ENCODE measurements at places on chromosomes 7 and 10.

DNA sequence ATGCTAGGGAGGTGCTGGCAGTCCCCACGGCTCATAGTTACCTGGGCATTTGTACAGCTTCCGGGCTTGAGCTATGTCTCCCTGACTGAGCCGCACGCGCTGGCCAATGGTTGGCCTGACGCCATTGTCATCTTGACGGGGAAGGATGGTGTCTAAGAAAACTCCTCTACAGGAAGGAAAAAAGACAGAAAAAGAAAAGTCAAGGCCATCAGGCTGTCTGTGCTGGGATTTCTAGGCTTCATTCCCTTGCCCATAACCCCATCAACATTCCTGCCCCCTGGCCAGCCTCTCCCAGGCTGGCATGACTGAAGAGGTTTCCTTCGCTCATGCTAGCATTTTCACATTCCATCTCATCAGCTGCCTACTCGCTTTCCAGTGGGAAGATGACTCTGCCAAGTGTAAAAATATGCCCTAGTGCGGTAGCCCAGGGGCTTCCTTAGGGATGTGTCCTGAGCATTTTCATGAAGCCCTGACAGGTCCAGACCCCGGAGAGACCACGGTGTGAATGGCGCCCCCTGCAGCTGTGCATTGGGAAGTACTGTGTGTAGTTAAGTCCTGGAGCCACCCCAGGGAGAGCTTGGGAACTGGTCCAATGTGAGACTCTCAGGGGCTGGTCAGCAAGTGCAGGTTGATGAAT is 54.5 kb upstream of the OPALIN start:
- DNase-seq, result no peak

GRCh38 chr7:151255390-151255789 is 6.9 kb upstream of the SMARCD3 start:
- DNase-seq, result no peak

DNA sequence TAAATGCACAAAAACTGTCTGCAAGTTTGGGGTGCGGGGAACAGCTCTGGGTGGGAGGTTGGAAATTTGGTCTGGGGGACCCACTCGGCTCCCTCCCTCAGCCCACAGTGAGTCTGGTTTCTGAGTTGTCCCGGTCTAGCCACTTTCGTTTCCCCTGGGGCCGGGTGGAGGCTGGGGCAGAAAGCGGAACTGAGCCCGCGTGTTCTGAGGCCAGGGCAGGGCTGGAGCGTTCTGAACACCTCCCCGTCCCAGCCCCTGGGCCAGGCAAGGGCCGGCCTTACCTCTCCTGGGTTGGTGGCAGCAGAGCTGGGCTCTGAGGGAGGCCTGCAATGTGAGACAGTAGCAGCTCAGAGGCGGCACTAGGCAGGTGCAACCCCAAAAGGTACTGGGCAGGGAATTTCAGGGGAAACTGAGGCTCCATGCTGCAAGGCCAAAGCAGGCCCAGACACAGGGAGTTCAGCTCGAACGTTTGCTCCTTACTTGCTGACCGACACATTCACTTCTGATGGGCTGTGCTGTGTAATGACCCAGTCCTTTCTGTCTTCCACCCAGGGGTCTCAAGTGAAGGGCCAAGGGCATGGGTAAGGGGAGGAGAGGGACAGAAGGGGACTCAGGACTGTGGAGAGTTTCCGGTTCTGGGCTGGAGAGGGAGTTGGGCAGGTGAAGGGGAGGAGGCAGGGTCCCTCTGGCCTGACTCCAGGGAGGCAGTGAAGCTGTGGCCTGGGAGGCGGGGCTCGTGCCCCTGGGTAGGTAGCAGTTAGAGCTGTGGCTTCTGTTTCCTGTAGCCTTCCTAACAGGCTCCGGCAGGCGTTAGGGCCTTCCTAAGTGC is 3.0 kb downstream of the IRF5 start:
- DNase-seq, result no peak

GRCh38 chr10:79904671-79905321 is 44.1 kb downstream of the SFTPD start:
- DNase-seq, result peak; percentile 30

- DNase-seq, result no peak
These were observed 86.3 kb downstream of the PALS2 start for GRCh38 chr7:24659505-24659904.

DNA sequence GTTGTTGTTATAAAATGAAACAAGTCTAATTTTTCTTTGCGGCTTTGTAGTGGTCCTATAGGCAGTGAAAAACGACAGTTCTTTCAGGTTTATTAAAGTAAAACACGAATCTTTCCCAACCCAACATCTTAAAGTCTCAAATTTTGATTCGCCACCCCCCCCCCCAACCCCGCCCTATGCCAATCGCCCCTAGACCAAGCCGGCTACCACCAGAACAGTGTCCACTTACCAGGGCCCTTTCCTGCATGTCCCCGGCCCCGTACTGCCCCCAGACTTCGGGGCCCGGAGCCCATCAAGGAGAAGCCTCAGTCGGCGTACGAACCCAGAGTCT is 335 bp upstream of the CHCHD1 start:
- no peak for DNase-seq

DNA sequence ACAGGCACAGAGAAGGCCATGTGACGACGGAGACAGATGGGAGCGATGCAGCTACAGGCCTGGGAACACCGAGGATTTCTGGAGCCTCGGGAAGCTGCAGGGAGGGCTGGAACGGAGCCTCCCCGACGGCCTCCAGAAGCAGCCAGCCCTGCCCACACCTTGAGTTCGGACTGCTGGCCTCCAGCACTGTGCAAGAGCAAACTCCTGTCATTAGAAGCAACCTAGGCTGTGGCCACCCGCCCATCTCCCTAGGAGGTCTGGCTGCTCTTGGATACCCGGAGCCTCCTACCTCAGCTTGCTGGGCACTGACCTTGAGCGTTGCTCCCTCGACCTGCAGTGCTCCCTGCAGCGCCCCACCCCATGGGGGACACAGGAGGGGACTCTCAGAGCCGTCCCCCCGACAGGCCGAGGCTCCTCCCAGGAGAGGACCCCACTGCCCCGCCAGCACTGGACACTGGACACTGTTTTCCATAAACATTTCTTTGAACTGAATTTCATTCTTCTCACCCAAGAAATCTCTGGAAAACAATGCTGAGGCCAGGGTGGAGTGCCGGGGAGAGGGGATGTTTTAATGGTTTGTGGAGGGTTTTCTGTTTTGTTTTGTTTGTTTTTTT is 22.5 kb upstream of the TNRC18 start:
- DNase-seq, result no peak

GRCh38 chr7:33393770-33394169 is 264.4 kb downstream of the BBS9 start:
- DNase-seq, result no peak

DNA sequence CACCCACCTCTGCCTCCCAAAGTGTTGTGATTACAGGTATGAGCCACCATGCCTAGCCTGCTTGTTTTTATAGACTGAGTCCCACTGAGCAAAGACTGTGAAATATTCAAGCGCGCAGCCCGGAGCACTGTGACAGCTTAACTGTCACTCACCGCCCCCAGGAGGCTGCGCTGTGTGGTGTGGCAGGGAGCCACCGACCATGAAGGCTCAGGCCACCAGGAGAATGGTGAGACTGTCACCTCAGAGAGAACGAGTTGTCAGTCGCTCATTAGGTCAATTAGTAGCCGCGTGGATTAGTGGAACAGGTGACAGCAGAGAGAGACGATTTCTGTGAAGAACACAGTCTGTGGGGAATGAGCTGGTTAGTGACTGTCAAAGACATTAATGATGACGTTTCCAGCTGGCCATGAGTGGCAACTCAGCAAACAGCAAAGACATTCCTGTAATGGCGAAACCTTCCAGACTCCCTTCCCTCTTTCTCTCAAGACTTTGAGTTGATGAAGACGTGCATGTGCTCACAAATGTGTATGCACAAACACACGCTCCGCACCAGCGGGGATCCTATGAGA is 64.5 kb downstream of the CYCS start:
- DNase-seq, result no peak

- DNase-seq, result no peak
These were observed 37.6 kb downstream of the FAM53B start for GRCh38 chr10:124706462-124707143.

GRCh38 chr10:97553575-97554031 is 19.0 kb upstream of the ANKRD2 start:
- peak; percentile 42 for DNase-seq

GRCh38 chr7:129375141-129375938 is 58.9 kb upstream of the STRIP2 start:
- DNase-seq, result no peak

DNA sequence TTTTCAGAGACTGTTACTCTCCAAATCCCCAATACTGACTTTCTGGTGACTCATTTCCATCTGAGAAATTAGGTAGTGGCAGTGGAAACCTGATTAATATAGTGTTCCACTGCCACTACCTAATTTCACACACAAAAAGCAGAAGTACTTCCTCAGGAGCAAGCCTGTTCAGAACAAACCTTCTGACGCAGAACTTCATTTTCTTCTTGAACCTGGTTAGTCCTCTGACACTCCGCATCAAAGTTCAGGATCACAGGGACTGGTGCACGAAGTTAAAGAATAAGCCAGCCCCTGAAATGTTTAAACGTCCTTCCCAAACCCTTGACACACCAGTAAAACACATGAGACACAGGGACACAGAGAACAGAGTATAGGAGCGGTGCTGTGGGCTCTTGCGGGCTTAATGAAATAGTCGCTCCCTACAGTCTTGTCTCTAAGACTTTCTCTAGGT is 4.4 kb downstream of the WDR91 start:
- no peak for DNase-seq

DNA sequence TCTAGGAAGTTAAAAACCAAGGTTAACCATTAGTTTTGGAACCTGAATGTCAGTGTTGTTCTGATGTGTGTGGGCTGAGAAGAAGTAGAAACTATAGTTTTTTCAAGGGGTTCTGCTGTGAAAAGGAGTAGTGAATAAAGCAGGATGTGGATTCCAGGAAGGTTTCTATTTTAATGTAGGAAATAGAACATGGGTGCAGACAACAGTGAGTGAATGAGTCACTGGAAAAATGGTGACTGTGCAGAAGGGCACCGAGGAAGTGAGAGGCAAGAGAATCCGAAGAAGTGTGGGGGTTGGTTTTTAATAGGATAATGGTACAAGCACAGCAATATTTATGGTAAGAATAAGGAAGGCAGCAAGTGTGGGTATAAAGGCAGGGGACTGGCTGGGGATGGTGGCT is 120.4 kb downstream of the ARHGAP21 start:
- no peak for DNase-seq

- no peak for DNase-seq
These were observed 99.9 kb upstream of the IKZF1 start for GRCh38 chr7:50204581-50204980.

DNA sequence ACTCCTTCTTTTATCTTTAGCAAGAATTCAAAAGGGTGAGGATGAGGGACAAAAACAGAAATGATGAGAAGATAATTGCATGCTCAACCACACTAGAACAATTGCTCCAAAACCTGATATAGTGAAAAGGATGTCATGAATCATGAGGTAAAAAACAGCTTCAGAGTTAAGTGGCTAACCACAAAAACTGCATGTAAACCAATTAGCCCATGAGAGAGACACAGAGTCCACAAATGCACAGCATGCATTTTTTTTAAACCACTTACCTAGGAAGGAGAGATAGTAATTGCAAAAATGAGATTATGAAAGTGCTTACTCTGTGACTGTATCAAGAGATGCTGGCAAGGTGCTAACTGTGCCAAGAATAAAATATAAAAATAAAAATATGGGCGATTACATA is 132.9 kb downstream of the MBL2 start:
- DNase-seq, result no peak

GRCh38 chr10:69279110-69279509 is 814 bp downstream of the HK1 start:
- DNase-seq, result no peak

GRCh38 chr7:24884401-24884800 is 95.6 kb downstream of the OSBPL3 start:
- no peak for DNase-seq

- DNase-seq, result no peak
These were observed 57.3 kb upstream of the ZEB1 start for GRCh38 chr10:31261511-31262311.

- DNase-seq, result no peak
These were observed 55.9 kb upstream of the EMX2 start for GRCh38 chr10:117486606-117487005.

- no peak for DNase-seq
These were observed 16.0 kb downstream of the GIMAP5 start for GRCh38 chr7:150753239-150753638.

DNA sequence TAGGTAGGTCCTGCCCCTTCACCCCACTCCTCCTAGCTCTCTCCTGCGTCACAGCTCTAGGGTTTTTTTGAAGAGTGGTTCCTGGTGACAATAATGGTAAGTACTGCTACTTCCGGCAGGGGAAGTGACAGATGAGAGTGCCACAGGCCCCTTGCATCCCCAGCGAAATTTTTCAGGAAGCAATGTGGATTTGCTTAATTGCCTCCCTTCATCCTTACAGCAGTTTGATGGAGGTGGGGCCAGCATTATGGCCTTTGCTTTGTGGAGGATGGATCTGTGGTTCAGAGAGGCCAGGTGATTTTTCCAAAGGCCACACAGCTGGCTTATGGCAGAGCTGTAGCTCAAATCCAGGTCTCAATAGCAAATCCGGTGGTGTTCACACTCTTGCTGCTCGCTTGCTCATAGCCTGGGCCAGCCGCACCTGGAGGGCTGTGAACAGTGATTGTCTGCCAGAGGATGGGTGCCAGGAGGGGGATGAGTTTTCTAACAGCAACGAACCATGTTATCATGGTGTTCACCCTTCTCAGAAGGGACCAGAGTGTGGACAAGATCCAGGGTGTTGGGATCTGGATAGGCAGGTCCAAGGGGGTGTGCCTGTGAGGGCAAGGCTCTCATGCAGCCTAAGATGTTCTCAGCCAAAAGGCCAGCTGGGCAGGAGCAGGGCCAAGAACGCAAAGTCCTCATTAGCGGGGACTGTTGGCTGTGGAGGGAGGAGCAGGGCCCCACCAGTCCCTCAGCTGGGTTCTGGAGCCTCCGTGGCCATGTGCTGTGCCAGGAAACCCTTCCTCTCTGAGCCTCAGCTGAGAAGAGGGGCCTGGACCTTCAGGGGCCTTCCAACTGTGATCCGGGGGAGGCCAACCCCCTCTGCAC is 89.0 kb downstream of the EMX2 start:
- peak; percentile 76 for DNase-seq

DNA sequence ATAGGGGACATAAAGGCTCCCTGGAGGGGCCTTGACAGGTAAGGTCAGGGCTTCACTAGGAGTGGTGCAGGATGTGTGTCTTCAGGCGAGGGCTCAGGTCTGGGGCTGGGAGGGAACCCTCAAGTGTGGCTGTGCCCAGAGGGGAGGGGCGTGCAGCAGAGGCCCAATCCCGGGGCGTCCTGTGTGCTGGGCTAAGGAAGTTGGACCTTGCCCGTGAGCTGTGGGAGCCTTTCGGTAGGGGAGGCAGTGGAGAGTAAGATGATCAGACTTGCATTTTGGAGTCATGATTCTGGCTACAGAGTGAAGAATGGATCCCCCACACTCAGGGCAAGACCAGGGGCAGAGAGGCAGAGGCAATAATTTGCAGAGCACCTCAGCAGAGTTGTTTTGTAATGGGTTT is 145.4 kb downstream of the BUB3 start:
- DNase-seq, result no peak

DNA sequence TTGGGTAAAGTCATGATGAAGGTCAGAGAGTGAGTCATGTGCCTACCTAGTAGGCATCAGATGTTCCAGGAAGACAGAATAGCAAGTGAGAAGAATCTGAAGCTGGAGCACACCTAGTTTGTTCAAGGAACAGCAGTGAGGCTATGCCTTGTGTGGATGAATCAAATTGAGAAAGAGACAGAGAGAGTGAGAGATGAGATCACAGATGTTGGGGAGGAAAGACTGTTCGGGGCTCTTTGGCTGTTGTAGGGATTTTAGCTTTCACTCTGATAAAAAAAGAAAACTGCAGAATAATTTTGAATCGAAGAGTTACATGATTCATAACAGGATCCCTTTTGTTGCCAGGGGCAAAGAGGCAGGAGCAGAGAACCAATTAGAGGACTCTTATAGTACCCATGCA is 6.3 kb downstream of the LIPF start:
- DNase-seq, result no peak
